ENCODE measurements at places on chromosomes 1 and 21.
A peak's percentile ranks its signal among the peaks of the same experiment; 100 is the strongest.

DNA sequence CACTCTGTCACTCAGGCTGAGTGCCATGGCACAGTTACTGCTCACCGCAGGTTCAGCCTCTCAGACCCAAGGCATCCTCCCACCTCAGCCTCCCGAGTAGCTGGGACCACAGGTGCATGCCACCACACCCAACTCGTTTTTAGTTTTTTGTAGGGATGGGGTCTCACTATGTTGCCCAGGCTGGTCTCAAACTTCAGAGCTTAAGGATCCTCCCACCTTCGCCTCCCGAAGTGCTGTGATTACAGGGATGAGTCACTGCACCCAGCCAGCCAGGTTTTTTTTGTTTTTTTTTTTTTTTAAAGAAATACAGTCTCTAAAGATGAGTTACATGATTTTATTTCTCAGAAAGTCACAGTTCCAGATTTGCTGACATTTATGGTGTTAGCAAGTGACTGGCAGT lies 29.0 kb downstream of the BACE2 start:
- no peak for DNase-seq

DNA sequence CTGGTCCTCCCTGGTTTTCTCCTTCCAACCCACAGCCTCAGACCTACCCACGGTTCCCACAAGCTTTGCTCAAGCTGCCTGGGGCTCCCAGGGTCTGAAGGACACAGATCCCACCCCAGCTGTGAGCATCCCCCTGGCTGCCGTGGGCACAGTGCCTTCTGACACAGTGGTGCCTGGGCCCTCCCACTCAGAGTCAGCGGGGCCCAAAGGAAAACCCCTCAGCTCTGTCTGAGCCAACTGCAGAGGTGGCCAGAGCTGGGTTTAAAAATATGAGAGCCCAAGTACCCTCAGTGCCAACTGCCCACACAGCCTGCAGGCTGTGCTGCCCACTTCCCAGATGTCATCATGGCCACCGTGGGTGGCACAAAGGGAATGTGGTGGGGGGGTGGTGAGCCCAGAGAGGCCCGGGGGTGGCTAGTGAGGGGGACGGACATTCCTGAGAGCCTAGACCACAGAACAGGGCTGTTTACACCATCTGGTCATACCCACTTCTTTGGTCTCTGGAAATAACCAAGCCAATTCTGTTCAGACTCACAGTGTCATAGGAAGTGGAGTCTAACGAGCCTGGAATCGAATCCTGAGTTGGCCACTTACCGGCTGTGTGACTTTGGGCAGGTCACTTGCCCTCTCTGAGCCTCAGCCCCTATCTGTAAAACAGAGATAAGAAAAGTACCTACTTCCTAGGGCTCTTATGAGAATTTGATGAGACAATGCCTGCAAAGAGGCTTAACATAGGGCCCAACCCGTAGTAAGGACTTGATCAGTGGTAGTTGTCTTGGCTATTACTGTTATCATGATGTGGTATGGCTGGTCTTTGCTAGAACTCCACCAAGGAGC lies 85.5 kb downstream of the CAMK2N1 start:
- no peak for DNase-seq

DNA sequence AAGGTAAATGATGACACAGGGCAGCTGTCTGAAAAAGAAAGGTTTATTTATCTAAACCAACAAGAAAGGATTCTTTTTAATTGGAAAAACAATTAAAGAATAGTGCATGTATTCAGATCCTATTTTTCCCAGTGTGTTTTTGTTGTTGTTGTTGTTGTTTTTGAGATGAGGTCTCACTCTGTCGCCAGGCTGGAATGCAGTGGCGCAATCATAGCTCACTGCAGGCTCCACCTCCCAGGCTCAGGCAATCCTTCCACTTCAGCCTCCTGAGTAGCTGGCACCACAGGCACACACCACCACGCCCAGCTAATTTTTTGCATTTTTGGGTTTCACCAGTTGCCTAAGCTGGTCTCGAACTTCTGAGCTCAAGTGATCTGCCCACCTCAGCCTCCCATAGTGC lies 22.1 kb downstream of the NEK2 start:
- no peak for DNase-seq

DNA sequence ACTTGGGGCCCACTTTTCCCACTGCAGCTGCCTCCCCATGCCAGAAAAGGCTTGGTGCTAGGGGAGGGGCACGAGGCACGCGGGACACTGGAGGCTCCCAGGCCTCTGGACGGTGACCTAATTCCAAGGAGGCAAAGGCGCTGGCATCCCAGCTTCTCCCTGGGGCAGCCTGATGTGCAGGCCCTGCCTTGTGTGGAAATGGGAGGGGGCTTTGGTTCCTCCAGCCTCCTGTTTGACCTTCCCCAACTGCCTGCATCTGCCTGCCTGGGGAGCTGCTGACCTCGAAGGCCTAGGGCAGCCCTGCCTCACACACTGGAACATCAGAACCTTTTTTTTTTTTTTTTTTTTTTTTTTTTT lies 39.9 kb downstream of the KIAA1614 start:
- DNase-seq: no peak

DNA sequence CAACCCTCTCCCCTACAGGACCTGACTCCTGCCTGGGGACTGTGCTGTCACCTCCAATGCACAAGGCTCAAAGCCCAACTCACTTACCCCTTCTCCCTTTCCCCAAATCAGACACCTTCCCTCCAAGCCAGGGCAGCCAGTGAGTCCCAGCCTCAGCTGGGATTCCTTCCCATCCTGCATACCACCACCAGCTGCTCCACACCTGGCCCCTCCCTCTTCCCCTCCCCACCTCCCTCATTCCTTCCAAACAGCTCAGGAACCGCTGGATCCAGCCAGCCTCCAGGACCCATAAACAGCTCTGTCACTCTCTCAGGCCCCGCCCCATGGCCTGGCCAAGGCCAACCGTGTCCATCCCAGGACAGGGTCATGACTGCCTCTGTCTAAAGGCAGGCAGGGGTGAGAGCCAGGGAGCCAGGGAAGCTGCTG lies 41.4 kb downstream of the ACOT7 start:
- peak; percentile 54 for DNase-seq

- no peak for DNase-seq
These were observed 1176.4 kb downstream of the BRINP3 start for GRCh38 chr1:189301235-189301634.

- DNase-seq: peak; percentile 90
These were observed 176.6 kb upstream of the DAB1 start for GRCh38 chr1:57600424-57600823.

DNA sequence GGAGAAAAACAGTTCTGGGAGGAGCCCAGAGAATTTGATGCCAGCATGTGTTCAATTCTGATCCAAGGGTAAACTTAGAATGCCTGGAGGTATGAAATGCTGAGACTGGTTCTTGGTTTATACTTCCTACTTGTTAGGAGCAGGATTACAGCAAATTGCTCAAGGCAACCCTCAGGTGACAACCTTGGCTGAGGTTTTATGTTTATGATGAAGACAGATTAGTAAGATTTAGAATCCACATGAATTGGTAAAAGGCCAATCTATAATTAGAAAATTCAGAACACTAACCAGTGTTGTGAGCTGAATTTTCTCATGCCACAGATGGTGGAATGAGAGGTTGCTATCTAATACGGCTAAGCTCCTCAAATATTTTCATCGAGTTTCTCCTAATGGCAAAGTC lies 235.3 kb upstream of the NRIP1 start:
- DNase-seq: no peak

- DNase-seq: no peak
These were observed 5.2 kb upstream of the VTCN1 start for GRCh38 chr1:117215733-117216462.

DNA sequence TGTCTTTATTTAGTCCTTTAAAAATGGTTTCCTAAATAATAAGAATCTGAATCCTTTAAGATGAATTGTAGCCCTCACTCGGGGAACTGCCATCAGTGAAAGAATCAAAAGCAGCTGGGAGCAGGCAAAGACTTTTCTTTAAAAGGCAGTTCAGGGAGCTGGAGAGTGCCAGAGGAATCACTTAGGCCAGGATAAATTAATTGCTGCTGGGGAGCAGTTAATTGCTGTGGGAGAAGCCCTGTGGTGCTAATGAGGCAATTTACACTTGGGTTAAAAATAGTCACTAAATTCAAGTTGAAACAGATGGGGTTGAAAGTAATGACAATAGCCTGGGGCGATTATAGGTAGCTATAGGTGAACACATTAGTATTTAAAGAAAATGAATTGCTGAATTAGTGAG lies 38.7 kb upstream of the COL24A1 start:
- DNase-seq: no peak

- DNase-seq: no peak
These were observed 336.7 kb downstream of the DUSP10 start for GRCh38 chr1:221405146-221405545.

GRCh38 chr1:11906870-11907269 lies 19.4 kb downstream of the KIAA2013 start:
- no peak for DNase-seq

- peak; percentile 73 for DNase-seq
These were observed 55.6 kb downstream of the NKAIN1 start for GRCh38 chr1:31183927-31184554.

DNA sequence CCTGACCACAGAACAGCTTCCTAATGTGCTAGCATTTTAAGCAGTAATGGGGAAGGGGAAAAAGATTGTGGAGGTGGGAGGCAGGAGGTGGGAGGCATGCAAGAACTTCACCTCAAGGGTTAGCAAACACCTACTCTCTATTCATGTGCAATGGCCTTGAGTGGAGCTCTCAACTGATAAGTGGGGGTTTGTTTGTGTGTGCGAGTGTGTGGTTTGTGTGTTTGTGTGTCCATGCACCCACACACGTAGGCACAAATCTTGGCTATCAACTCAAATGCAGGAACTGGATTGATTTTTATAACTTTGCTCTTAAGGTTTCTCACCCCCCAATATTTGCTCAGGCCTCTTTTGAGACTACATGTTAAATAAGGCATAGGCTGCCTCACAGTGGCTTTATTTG lies 78.6 kb downstream of the SYT6 start:
- DNase-seq: no peak

GRCh38 chr1:208115924-208116640 lies 128.1 kb downstream of the PLXNA2 start:
- no peak for DNase-seq

DNA sequence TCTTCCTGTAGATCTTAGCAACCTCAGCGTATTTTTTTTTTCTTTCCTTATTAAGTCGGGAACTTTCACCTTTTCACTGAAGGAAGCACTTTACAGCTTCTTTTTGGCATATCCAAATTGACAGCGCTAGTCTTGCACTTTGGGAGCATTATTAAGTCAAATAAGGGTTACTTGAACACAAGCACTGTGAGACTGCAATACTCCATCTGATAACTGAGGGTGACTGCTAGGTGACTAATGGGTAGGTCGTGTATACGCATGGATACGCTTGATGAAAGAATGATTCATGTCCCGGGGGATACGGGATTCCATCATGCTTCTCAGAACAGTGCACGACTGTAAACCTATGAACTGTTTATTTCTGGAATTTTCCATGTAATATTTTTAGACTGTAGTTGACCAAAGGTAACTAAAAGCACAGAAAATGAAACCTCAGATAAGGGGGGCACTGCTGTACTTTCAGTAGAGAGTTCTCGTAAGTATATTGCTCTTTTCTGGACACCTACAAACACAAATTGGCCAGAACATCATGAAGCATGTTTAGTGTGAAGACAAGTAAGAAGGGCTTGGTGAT lies 364.7 kb downstream of the SMYD3 start:
- no peak for DNase-seq

DNA sequence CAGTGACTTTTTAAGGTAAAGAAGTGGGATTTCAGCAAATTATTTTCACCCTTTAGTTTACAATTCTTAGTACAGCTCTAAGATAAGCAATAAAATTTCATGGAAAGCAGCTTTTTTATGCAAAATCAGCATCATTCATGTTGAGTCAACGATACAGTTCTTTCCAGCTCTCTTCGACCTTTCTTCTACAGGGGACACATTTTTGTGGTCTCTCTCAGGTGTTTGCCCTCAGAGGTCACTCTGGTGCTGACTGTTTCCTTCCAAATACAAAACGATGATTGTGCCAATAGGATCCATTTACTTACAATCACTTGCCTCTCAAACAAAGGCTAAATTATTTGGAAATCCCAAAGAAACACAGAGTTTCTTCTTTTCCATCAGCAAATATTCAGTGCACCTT lies 51.0 kb downstream of the PSMG1 start:
- no peak for DNase-seq

Data from iPS DF 6.9 (cell line).